ENCODE measurements at places on chromosomes 4 and X.

DNA sequence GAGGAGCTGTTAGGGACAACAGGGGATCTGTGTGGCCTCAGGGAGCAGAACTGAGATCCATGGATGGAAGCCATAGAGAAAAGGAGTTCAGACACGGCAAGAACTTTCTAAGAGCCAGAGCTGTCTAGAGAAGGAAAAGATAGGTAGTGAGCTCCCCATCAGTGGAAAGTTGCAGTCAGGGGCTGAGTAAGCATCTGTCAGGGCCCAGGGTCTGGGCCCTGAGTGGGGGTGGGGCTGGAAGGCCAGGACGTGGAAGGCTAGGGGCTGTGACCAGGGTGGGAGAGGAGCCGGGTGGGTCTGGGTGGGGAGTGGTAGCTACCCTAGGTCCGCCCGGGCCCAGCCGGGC lies 324 bp upstream of the MSN start:
- DNase-seq: no peak

- no peak for DNase-seq
Measured at GRCh38 chr4:88788424-88788823, 90.8 kb upstream of the NAP1L5 start.

GRCh38 chr4:177555007-177555574 lies 112.9 kb upstream of the AGA start:
- no peak for DNase-seq

DNA sequence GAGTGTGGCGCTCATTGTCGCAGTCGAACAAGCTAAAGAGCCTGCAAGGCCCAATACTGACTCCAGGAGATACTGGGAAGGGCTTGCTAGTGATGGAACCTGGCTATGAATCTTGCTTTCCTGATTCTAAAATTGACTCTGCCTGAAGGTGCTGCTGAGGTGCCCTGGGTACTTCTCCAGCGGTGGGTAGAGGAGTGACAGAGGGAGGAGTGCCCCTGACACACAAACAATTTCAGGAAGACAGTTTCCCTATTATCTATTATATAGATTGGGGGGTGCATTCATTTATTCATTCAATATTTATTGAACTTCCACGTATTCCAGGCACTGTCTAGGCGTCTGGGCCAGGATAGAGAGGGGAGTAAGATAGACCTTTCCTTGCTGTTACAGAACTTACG lies 339.2 kb upstream of the GATB start:
- no peak for DNase-seq

- DNase-seq: no peak
Measured at GRCh38 chr4:185249105-185249504, 39.7 kb downstream of the SNX25 start.

DNA sequence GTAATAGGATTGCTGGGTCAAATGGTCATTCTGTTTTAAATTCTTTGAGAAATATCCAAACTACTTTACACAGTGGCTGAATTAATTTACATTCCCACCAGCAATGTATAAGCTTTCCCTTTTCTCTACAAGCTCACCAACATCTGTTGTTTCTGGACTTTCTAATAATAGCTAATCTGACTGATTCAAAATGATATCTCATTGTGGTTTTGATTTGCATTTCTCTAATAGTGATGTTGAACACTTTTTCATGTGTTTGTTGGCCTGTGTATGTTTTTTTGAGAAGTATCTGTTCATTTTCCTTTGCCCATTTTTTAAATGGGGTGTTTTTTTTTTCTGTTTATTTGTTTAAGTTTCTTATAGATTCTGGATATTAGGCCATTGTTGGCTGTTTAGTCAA lies 659.0 kb upstream of the GNPDA2 start:
- DNase-seq: no peak

- no peak for DNase-seq
Measured at GRCh38 chr4:36322921-36323354, 41.5 kb downstream of the DTHD1 start.

Measured in stimulated activated CD4-positive, alpha-beta T cell treated with anti-CD3 and anti-CD28 coated beads, Interleukin-1b, Interleukin-23, amount 100 ng/mL, for 24 hours (primary cell).